Putamen (tissue), 1 donor: ENCODE measurements at places on chromosomes 7 and 10.

DNA sequence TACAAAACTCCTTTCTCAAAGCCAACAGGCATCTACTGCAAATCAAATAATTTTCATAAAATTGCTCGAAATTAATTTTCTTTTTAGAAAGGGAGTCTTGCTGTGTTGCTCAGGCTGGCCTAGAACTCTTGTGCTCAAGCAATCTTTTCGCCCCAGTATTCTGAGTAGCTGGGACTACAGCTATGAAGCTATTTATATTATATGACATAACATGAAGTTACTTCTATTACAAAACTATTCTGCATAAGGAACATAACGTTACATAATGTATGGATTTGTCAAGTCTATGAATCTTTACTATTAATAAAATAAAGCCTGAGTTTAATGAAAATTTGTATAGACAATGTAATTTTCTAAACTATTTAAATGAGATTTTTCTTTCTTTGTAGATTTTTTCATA is 415.0 kb downstream of the PARD3 start:
- DNase-seq: no peak

GRCh38 chr10:112052166-112052565 is 131.4 kb downstream of the GPAM start:
- DNase-seq: no peak

- DNase-seq: no peak
Observed at GRCh38 chr7:4242706-4243105, 439.4 kb upstream of the FOXK1 start.

GRCh38 chr10:93404048-93404354 is 78.1 kb downstream of the MYOF start:
- no peak for DNase-seq

DNA sequence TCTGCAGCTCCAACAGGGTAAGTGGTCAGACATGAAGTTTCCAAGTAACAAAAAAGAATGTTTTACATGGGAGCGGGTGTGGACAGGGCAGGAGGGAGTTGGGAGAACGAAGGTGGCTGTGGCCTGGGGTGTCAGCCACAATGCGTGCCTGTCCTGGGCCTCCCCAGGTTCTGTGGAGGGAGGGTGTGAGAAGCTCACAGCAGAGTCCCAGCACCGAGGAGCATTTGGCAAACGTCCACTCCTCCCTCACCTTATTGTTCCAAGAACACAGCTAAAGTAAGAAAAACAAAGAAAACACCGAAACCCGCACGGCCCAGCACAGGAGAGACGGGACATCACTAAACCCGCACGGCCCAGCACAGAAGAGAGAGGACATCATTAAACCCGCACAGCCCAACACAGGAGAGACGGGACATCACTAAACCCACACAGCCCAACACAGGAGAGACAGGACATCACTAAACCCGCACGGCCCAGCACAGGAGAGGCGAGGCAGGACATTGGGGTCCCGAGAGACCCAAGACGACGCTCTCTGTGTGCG is 226.4 kb downstream of the MAD1L1 start:
- DNase-seq: no peak

DNA sequence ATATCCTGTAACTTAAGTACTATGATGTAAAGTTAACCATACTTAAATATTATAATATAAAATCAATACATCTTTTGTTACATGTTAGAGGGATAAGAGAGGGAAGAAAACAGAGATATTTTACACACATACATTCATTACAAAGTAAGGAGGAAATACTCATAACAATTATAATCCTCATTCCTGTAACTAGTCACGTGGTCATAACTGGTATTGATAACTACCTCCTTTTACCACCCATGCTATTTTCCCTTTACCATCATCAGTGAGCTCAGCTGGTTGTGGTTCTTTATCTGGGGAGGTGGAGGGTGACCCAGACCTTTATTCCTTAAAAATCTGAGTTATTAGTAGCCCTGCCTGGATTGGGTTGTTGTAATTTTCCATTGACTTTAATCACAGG is 8.3 kb downstream of the GIMAP8 start:
- DNase-seq: no peak

GRCh38 chr7:16479591-16479990 is 14.1 kb upstream of the SOSTDC1 start:
- DNase-seq: no peak

GRCh38 chr10:67861750-67862432 is 22.6 kb upstream of the SIRT1 start:
- DNase-seq: no peak

- DNase-seq: no peak
Observed at GRCh38 chr10:85408388-85408787, 958.2 kb downstream of the GRID1 start.

- DNase-seq: peak; percentile 17
Observed at GRCh38 chr7:3301831-3302618, 973 bp downstream of the SDK1 start.

DNA sequence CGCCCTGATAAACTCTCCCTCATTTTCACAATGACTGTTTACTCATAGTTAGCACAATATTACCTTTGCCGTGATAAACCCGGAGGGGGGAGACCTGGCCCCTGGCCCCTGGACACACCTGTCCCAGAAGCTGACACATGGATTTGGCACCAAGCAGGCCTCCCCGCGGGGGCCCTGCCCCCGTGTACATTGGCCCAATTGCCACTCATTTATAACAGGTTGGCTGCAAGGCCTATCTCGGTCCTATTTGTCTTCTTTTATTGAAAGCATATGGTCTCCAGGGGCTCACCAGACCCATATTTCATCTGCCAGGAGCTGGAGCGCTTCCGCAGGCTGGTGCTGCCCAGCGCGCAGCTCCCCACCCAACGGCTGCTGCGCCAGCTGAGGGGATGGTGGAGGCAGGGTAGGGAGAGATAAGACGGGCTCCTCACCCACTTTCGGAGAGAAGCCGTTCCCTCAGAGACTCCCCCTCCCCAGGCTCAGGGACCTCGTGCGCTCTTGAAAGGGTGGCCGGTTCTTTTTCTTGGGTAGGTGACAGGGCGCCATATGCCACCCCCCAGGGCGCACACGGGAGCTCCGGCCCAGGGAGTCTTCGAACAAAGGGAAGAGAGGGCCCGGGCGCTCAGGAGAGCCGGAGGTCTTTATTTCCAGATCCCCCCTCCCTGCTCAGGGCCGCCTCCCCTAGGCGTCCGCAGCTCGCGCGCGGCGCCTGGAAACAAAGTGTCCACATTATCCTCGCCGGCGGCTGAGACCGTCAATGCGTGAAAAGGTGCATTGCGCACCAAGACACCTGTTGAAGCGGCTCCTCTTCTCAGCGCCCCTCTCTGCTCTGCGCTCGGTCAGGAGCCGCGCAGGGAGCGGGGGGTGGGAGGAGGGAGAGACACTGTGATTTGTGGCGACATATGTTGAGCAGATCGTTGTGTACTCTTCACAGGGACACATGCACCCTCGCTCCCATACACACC is 4.3 kb upstream of the NEUROG3 start:
- DNase-seq: no peak

DNA sequence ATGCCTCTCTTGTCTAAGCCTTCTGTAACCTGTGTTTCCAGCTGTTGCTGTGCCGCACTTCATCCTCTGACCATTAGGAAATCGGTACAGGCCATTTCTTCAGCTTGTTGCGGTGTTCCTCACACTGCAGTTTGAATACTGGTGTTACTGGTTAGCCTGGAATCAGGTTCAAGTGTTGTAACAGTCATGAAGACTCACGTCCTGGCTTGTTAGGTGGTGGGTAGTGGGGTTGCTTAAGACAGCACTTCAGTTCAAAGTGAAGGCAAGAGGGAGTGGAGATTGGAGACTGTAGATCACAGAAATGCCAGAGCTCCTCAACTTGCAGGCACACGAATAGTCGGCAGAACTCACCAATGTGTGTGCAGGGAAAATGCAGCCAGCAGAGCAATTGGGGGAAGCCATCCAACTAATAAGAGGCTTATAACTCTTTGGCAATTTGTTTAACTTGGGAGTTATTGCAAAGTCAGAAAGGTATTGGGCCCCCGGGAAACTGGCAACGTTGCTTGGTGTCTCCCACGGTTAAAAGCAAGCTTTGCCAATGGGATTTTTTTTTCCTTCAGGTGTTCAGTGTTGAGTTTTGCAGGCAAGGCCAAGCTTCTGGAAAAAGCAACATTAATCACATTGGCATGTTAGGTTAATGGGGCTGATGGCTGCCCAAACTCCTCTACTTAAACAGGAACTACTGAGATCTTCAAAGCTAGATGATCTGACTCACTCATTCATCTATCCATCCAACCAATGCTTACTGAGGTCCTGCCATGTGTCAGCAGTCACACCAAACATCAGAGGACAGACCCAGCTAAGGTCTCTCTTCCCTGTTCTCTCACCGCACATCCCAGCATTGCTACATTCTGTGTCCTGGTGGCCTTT is 380.9 kb downstream of the GATA3 start:
- DNase-seq: no peak

DNA sequence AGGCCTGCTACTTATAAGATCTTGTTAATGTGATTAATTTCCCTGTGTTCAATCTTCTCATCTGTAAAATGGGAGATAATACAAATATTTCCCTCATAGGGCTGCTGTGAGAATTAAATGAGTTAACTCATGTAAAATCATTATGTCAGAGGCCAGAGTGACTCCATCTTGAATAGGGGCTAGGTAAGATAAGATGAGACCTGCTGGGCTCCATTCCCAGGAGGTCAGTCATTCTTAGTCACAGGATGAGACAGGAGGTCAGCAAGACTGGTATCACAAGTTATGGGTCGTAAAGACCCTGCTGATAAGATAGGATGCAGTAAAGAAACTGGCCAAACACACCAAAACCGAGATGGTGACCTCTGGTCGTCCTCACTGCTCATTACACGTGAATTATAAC is 200.7 kb downstream of the CYP26A1 start:
- DNase-seq: no peak

DNA sequence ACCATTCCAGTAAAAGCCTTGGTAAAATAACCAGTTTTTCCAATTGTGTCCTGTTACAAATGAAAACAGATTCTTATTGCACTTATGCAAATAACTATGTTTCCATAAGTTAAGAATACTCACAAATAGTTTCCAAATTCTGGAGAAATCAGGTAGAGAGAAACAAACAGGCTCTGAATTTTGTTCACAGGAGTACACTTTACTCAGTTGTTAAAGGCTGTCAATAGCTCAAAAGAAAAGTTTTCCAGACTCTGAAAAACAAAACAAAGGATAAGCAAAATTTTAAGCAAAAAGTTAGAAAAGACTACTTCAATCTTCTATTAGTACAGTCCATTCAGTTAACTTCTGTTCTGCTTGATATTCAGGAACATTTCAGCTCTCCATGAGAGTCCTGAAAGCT is 32.8 kb upstream of the ZNF365 start:
- no peak for DNase-seq
